ENCODE measurements at places on chromosomes 2 and 18. TPM values are rescaled to one million over a fixed set of nuclear protein-coding genes. Genes with fewer than 3 reads are reported as not detected.

DNA sequence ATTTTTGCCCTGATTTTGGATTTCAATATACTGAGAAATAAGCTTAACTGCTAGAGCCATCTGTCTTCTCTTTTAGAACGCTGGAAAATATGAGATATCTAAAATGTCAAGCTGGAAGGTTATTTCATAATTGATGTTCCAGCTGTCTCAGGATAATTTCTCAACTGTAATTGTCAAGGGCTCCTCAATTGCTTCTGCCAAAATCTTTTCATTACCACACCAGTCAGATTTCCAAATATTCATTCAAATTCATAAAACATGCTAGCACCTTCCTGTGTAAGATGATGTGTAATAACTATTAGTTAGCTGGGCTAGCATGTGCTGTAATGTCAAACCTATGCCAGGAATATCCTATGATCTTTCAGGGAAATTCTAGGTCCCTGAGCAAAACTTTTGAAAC is 88.1 kb downstream of the TNFRSF11A start:
- no peak for DNase-seq
- peaks cover 2% of the 10 kb centered on the region for H3K4me1 ChIP-seq
- H3K36me3 ChIP-seq, result no peaks in the 10 kb centered on the region
- H3K27me3 ChIP-seq, result peaks cover 12% of the 10 kb centered on the region
- H3K27ac ChIP-seq, result no peak overlapping the region

GRCh38 chr2:109523121-109523520 is 90.6 kb downstream of the SEPTIN10 start:
- H3K27me3 ChIP-seq, result no peaks in the 10 kb centered on the region
- H3K4me1 ChIP-seq, result no peaks in the 10 kb centered on the region
- H3K4me3 ChIP-seq, result no peak overlapping the region
- no peaks in the 10 kb centered on the region for H3K36me3 ChIP-seq
- no peak overlapping the region for H3K27ac ChIP-seq
- no peak for DNase-seq

GRCh38 chr18:59690186-59690982 is 6.8 kb downstream of the CCBE1 start:
- no peaks in the 10 kb centered on the region for H3K36me3 ChIP-seq
- H3K27me3 ChIP-seq, result peaks cover 7% of the 10 kb centered on the region
- H3K4me1 ChIP-seq, result no peaks in the 10 kb centered on the region
- no peak for DNase-seq

DNA sequence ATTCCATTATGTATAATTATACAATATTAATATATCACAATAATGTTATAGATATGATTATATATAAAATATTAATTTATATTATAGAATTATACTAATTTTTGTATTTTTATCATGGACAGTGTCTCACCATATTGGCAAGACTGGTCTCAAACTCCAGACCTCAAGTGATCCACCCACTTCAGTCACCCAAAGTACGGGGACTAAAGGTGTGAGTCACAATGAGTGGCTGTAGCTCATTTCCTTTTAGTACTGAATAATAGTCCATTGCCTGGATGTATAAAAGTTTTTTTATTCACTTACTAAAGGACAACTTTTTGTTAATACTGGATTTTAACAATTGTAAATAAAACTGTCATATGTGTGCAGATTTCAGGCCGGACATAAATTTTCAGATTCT is 417.6 kb upstream of the LINC00305 start:
- no peaks in the 10 kb centered on the region for H3K36me3 ChIP-seq
- no peak for DNase-seq
- no peaks in the 10 kb centered on the region for H3K4me1 ChIP-seq
- H3K4me3 ChIP-seq, result no peak overlapping the region

- H3K4me1 ChIP-seq, result no peaks in the 10 kb centered on the region
- no peak for DNase-seq
- no peak overlapping the region for H3K4me3 ChIP-seq
- H3K27me3 ChIP-seq, result peaks cover 4% of the 10 kb centered on the region
These were observed 14.6 kb upstream of the TMEM214 start for GRCh38 chr2:27018142-27018541.

DNA sequence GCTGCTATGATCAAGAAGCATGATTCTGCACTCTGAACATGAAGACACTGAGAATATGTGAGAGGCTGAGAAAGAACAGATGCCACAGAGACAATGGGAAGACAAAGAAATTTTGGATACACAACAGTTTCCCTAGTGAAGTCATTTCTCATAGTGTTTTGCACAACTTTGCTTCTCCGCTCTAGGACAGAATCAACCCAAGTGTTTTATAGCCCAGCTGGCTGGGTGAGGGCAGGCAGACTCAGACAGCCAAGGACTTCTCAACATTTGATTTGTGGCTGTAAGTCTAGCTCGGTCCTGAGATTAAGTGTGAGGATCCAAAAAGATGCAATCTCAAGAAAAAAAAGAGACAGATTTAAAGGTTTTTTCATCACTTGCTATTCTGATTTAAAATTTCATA is 536.5 kb upstream of the CRIM1 start:
- H3K27me3 ChIP-seq, result no peaks in the 10 kb centered on the region
- H3K4me1 ChIP-seq, result no peaks in the 10 kb centered on the region
- no peak overlapping the region for H3K27ac ChIP-seq
- DNase-seq, result no peak
- no peak overlapping the region for H3K4me3 ChIP-seq
- no peaks in the 10 kb centered on the region for H3K36me3 ChIP-seq

DNA sequence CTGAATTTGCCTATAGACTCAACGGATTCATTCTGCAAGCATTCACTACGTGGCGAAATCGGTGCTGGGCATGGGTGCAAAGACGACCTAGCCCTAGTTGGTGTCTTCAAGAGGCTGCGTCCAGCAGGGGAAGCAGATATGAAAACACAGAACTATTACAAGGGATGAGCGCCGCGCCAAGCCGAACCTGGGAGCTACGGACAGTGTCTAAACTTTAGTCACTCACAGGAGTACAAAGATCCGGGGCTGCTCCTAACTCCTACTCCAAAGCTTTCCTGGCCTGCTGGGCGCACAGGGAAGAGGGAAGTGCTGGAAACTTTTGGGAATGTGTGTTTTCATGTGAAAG is 732 bp upstream of the ANXA4 start:
- no peaks in the 10 kb centered on the region for H3K36me3 ChIP-seq
- H3K4me3 ChIP-seq, result peak overlapping the region; percentile 82
- H3K27ac ChIP-seq, result no peak overlapping the region
- peaks cover 2% of the 10 kb centered on the region for H3K4me1 ChIP-seq
- no peak for DNase-seq
- H3K27me3 ChIP-seq, result peaks cover 3% of the 10 kb centered on the region

The CD28 gene
- total RNA-seq, result 153 TPM

Measured in T-cell (primary cell).